ENCODE measurements at places on chromosomes 12 and 14. TPM values are rescaled to one million over a fixed set of nuclear protein-coding genes. Genes with fewer than 3 reads are reported as not detected.

- DNase-seq: no peak
Observed at GRCh38 chr12:78260976-78261375, 430.3 kb downstream of the NAV3 start.

DNA sequence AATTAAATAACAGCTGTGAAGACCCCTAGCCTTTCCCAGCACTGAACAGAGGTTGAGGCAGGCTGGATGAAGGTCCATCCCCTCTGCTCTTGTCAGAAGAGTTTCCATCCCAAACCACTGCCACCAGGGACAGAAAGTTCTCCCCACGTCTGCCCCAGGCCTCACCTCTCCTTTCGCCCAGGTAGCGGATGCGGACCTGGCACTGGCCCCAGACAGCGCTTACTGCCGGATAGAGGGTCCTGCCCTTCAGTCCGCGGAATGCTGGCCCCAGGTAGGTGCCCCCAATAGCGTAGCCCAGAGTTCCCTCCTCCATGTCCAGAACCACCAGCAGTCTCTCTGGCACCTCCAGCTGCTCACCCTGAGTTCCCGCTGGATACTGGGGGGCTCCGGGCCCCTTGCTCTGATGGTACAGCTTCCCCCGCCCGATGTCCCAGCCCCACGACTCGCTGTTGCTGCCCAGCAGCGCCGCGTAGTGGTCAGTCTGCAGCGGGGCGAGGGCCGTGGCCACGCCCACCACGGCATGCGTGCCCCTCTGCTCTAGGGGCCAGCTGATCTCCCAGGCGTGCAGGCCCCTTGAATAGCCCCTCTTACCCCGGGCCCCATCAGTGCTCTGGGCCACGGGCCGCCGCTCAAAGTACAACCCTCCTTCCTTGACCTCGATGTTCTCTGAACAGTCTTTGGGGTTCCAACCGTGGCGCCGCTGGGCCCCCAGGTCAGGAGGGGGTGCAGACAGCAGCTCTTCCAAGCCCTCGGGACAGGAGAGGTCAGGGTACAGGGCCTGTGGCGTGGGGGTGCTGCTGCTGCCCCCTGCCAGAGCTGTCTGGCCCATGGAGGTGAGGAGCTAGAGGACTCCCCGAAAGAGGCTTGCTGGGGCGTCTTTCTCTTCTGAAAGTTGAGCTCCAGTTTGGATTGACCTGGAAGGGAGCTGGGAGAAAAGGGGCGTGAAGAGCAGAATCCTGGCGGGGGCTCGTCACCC is 742 bp downstream of the SPSB2 start:
- peak; percentile 58 for DNase-seq

GRCh38 chr12:89721291-89721987 is 12.8 kb upstream of the ATP2B1 start:
- no peak for DNase-seq

- DNase-seq: no peak
Observed at GRCh38 chr12:28824849-28825248, 324.2 kb upstream of the FAR2 start.

GRCh38 chr14:101823511-101824120 is 62.1 kb downstream of the PPP2R5C start:
- no peak for DNase-seq

DNA sequence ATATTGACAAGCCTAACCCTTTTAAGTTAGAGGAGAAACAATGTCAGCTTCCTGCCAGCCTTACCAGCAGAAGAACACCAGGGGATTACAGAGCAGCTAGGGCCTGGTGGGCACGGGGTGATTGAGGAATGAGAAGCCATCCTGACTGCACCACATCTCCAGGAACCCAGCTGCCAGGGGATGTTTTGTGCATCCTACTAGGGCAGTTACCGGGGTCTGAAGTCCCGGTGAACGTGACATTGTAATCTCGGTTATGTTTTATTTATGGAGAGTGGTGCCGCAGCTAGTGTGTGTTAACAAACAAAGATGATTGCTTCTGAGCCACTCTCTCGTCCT is 115.9 kb downstream of the BCL11B start:
- no peak for DNase-seq

GRCh38 chr14:56795284-56795622 is 15.0 kb downstream of the OTX2 start:
- no peak for DNase-seq

GRCh38 chr12:50053583-50053982 is 3.8 kb upstream of the ASIC1 start:
- DNase-seq: no peak

DNA sequence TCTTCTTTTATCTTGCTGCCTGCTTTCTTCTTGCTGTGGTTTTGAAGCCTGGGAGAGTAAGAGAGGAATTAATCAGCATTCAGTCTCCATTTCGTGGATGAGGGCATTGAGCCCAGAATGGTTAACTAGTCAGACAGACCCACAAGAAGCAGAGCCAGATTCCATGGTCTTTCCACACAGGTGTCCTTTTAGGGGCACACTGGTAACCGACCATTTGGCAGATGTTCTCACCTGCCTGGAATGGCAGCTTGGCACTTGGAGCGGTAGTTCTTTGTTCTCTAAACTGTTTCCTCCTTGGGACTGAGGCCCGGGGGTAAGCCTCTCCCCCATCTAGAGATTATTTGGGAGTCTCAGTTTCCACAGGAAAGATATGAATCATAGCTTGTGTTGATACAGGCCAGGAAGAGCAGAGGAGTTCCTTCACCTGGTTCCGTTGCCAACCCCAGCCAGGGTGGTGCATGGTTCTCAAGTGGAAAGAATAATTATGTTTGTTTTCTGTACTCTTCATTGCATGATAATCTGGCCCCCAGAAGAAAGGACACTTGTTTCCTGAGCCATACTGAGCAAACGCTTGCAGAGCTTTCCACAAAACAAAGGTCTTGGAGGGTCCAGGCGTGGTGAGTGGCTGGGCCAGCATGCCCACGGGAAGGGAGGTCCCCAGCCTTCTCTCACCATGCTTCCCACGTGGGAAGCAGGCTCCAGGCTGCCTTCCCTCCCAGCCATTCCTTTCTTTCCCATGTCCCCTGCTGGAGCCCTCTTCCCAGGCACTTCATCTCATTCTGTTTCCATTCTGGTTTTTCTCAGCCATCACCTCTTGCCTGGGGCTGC is 2.0 kb upstream of the KRT75 start:
- no peak for DNase-seq

DNA sequence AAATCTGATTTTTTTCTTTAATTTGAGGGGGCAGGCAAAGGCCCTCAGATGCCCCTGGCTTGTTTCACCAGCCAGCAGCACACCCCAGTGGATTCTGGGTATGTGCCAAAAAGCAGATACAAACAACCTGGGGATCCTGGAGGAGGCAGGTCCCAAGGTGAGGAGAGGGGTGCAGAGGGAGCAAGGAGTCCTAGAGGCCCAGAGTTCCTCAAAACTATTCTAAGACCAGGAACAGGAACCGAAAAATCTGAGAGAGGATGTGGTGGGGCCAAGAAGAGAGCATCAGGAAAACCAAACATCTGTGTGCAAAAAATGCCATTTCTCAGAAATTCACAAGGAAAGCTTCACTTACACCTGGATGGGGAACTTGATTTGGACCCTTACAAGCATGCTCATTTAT is 8.2 kb downstream of the KCNA5 start:
- DNase-seq: no peak

GRCh38 chr12:96578526-96579125 is 89.2 kb downstream of the CFAP54 start:
- peak; percentile 60 for DNase-seq

DNA sequence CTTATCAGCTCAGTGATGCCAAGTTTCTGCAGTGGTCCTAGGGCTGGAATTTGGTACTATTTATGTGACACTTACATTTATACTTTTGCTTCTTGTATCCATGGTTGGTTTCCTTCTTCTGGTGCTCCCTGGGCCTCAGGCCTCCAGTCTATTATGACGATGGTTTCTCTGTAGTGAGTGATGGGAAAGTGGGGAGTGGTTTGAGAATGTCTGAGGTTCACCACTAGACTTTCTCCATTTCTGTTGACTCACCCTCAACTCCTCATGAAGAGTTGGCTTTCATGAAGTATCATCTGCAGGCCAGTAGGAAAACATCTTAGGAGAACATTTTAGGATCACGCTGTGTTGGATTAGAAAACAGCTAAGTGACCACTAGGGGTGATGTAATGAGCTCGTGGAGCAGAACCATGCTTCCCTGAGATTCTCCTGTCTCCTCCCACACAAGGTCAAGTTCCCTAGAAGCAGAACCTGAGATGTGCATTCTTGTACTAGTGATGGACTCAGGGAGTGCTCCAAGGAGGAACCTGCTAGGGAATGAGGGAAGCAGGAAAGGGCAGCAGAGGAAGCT is 32.1 kb downstream of the RPH3A start:
- no peak for DNase-seq

GRCh38 chr12:129378496-129378895 is 525.2 kb downstream of the GLT1D1 start:
- DNase-seq: no peak

DNA sequence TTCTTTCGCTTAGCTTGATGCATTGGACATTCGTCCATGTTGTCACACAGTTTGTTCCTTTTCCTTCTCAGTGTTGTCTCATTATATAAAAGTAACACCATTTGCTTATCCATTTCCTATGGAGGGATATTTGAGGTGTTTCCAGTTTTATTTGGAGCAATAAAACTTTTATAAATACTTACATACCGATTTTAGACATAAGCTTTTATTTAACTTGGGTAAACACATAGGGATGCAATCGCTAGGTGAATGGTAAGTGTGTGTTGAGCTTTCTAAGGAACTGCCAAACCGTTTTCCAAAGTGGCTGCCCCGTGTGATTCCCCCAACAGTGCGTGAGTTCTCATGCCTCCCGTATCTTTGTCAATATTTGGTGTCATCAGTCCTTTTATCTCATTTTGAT is 95.2 kb upstream of the DYNC1H1 start:
- no peak for DNase-seq

GRCh38 chr12:52324153-52324444 is 2.9 kb upstream of the KRT83 start:
- no peak for DNase-seq

DNA sequence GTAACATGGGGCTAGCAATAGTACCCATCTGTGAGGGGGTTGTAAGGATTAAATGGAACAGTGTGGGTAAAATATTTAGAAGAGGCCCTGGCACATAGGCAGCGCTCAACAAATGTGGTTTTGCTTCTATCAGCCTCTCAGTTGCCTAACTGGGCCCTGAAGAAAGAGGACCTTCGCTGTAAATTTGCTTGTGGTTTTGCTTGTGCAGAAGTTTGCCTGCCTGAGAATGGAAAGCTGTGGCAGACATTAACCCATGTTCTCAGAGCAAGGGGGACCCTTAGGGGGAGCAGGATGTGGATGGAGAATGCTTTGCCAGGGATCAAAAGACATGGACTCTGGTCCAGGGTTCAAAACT is 160.1 kb downstream of the BRMS1L start:
- DNase-seq: no peak

DNA sequence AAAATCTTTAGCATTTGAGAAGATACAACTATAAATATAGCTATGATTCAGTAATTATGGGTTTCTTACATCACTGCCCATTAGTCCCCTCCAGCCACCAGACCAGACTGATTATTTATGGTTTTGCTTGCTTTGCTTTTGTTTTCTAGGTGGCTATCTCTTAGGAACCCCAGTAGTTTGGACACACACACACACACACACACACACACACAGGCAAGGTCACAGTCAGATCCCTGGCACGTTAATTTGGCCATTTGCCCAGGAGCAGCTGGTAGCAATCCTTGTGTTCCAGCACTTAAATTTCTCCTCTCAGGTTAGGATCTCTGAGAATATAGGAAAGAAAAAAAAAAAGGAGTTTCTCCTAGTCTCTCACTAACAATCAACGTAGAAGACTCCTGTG is 90.2 kb upstream of the RESF1 start:
- DNase-seq: peak; percentile 70

- DNase-seq: no peak
Observed at GRCh38 chr12:117816-118345, 51.3 kb downstream of the IQSEC3 start.

The CPNE6 gene
- not detected for total RNA-seq

The OASL gene
- total RNA-seq: not detected

The LTB4R2 gene
- 3.1 TPM for total RNA-seq

The AVPR1A gene
- total RNA-seq: not detected

The NELL2 gene
- not detected for total RNA-seq

The BMAL2 gene
- 22.6 TPM for total RNA-seq

The TC2N gene
- 0.18 TPM for total RNA-seq

The ZNF10 gene
- 5.7 TPM for total RNA-seq

All from HFFc6 (cell line).